ENCODE measurements at places on chromosomes 7 and 10. TPM values are rescaled to one million over a fixed set of nuclear protein-coding genes. Genes with fewer than 3 reads are reported as not detected.

- peak; percentile 87 for DNase-seq
These were observed 21.1 kb downstream of the LIMK1 start for GRCh38 chr7:74104702-74105101.

DNA sequence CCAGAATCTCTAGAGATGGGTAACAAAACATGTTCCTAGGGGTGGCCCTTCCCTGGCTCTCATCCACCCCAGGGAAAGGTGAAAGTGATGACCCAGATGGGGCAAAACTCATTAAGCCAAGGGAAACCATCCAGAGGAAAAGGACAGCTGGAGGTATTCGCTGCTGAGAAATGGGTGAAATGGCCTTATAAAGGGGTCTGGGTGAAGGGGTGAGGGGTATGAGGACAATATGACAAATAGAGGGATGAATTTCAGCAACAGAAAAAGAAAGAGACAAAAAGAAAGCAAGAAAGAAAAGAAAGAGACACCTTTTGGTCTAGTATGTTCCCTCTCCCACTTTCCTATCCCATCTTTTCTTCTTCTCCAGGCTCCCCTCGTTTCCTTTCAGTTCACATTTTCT lies 26.6 kb downstream of the ARHGAP21 start:
- no peak for DNase-seq

DNA sequence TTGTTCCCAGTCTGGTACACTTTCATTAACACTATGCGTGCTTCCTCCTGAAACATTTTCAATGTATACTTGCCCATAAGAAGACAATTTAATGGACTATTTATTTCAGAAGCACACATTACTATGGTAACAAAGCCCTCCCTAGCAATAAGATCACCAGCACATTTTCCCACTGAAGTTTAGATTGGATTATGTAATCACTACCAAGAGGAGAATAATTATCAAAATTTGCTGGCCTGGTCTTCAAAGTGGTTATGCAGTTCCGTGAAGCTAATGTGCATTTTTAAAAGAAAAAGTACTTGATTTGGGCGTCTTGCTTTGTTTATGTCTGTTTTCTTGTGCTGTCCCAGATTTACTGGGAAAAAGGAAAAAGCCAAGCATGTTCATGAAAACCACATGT lies 61.9 kb downstream of the AP3M1 start:
- no peak for DNase-seq

DNA sequence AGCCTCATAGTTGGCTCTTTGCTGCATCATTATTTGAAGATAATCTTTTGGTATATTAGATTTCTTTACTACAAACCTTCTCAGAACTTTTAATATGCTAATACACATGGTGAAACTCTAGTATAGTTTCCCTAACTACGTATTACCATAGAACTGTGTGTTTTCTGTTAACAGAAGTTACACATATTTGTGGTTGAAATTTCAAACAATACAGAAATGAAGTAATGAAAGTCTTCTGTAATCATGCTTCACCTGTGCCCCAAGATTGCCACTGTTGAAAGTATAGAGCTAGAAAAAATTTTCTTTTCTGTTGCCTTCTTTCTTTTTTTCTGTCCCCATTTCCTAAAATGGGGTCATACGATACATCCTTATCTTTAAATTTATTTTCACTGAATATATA lies 9.1 kb downstream of the BMPR1A start:
- no peak for DNase-seq

- DNase-seq: no peak
These were observed 47.2 kb downstream of the APBB1IP start for GRCh38 chr10:26485150-26485941.

DNA sequence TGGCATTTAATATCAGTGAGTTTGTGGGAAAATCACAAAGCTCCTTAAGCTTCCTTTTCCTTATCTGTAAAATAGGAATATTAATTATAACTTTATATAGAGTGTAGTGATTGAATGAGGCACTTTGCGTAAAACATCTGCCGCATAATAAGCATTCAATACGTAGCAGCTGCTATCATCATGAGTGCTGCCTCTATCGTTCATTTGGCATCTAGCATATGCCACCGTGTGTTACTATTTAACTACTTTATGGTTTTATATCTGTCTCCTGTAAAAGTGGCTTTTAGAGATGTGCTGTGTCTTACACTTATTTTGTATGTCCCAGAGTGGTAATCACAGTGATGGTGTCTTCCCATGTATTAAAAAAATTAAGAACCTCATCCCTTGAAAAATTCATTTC lies 729.6 kb downstream of the SORCS3 start:
- DNase-seq: no peak

DNA sequence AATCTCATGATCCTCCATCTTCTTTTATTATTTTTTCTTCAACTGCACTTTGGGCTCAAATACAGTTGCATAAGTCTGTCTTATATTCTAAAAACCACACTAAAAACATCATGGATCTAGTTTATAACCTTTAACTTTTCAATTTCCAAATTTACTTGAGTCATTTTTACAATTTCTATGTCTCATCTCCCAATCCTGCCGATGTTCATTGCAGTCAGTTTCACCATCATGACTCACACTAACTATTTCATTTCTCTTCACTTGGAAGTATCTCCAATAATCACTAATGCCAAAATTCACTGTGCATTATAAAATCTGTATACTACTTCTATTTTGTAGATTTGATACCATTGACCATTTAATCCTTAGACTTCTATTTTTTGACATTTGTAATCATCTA lies 806.9 kb upstream of the SORCS1 start:
- DNase-seq: no peak

- DNase-seq: no peak
These were observed 27.3 kb upstream of the AFAP1L2 start for GRCh38 chr10:114431414-114432135.

ZNF425 gene
- total RNA-seq: 5.2 TPM

CUBN gene
- 0.07 TPM for total RNA-seq

SCD gene
- total RNA-seq: 220 TPM

Data from PC-9 (cell line).